Activated naive CD4-positive, alpha-beta T cell (primary cell): ENCODE measurements at places on chromosomes 2 and 18.

GRCh38 chr18:55695091-55695490 lies 107.1 kb upstream of the TCF4 start:
- DNase-seq: no peak

GRCh38 chr2:13106302-13106701 lies 389.6 kb downstream of the TRIB2 start:
- DNase-seq: no peak

DNA sequence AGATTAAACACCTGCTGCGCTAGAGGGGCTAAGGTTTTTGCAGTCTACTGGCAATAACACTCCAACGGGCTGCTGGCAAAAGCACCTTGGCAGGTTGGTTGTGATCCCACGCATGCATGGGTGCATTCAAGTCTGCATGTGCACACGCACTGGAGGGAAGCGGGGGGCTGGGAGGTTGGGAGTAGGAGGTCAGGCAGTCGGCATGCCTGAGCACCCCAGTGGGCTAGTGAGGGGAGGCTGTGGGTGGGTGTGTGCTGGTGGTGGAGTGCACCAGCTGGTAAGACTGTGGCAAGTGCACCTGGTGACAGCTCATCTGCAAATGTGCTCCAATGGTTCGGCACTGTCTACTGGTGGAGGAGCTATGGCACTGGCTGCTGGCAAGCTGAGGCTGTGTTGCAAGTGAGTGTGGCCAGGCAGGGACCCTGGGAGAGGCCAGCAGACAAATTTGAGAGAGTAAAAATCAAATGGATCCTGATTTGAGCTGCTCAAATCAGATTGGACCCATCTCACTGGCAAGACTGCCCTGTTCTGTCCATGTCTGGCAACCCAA lies 460.6 kb upstream of the DSEL start:
- no peak for DNase-seq

DNA sequence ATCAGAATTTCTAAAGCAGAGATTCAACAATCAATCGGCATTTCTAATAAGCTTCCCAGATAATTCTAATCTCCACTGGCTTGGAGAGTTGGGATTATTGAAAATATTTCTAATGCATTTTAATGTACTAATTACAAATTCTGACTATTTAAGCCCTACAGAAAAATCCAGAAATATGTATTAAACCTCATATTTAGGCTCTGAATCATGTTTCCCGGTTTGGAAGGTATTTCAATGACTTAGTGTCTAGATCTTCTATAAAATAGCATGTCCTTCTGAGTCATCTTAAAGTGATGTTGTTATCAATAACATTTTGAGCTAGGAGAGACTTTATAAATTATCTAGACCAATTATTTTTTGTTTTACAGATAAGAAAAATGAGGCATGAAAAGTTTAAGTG lies 258.8 kb upstream of the NRXN1 start:
- no peak for DNase-seq

GRCh38 chr18:31648966-31649429 lies 35.4 kb downstream of the B4GALT6 start:
- no peak for DNase-seq

DNA sequence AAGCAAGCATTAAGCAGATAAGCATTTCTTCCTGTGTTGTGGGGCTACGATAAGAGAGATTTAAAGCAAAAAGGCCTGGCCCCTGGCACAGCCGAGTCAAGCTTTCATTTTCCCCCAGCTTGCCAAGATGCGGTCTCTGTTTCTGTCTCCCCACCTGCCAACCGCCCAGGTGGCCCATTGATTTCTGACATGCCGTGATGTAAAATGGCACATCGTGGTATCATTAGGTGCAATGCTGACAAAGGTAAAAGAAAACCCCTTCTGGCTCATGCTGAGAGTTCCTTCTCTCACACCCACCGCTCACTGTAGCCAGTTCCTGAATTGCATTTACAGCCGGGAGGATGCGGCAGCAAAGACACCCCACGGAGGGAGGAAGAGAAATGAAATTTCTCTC lies 62.8 kb downstream of the BOD1L2 start:
- no peak for DNase-seq

- no peak for DNase-seq
Observed at GRCh38 chr2:23354554-23354953, 30.4 kb upstream of the KLHL29 start.

DNA sequence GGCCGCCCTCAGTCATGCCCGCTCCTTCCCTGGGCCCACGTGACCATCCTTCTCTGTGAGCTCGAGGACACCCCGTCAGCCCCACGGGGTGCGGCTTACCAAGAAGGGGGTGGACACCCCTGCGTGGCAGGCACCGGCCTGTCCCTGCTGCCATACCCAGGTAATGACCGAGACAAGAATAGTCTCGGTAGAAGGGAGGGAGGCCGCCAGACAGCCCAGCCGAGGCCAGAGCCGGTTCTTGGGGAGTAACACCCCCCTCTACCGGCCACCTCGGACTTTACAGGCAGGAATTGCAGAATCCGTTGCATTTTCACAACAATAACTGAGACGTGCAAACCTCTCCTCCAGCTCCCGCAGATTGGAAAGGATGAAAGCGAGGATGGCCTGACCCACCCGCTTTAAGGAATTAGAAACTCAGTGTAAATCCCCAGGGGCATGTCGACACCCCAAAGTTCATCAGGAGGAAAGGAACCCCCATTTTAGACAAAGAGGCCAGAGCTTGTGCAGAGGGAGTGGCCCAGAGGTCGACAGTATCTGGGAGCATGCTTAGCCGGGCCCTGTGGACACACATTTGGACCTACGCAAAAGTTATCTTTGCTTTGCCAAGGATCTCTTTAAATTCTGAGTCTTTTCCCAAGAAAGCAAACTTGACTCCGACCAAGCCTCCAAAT lies 60.1 kb upstream of the GLI2 start:
- peak; percentile 28 for DNase-seq

DNA sequence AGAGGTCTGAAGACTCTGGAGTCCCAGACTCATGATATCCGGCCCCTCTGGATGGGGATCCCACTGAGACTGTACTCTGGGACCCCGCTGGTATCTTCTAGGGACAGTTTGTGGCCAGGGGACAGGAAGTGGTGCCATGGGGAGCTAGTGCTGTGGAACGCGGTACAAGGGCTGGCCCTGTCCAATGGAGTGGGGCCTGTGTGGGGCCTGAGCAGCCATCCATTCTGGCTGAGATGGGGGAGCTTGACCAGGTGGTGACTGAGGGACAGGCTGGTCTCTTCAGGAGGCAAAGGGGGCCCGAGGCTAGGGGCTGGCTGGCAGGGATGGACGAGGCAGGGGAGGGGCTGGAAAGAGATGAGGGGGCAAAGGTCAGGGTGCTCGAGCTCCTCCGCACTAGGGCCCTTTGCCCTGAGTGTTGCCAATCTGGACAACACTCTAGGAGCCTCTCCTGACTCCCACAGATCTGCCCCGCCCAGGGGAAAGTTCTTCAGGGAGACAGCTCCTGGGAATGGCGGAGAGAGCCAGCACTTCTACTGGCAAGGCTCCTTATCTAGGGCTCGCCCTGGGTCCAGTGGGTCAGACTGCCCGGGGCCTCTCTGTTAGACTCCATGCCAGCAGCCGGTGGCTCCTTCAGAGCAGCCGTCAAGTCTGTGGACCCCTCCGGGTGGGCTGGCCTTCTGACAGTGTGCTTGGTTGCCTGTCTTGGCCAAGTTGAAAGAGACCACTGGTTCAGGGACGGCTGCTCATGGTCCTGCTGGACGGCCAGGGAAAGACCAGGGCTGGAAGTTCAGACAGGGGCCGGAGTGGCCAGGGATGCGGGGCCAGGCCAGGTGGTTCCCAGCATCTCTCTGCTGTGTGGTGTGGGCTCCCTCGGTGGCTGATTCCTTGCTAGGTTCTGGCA lies 12.3 kb downstream of the MALL start:
- DNase-seq: no peak

DNA sequence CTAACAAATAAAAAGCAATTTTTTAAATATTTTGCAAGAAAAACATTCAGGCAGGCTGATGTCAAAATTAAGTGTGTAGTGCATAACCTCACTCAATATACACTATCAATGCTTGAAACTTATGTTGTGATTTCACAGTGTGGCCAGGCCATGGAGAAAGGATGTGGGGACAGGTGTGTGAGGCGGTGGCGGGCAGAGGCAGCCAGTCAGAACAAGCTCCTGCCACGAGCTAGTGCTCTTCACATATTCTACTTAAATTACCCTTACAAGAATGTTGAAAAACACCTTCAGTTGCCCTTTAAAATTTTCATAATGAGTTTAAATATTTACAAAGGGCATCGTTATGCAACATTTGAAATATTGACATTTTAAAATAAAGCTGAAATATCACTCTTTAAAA lies 43.2 kb downstream of the CYB5A start:
- DNase-seq: no peak

GRCh38 chr18:35732636-35733035 lies 151.1 kb downstream of the GALNT1 start:
- DNase-seq: no peak

DNA sequence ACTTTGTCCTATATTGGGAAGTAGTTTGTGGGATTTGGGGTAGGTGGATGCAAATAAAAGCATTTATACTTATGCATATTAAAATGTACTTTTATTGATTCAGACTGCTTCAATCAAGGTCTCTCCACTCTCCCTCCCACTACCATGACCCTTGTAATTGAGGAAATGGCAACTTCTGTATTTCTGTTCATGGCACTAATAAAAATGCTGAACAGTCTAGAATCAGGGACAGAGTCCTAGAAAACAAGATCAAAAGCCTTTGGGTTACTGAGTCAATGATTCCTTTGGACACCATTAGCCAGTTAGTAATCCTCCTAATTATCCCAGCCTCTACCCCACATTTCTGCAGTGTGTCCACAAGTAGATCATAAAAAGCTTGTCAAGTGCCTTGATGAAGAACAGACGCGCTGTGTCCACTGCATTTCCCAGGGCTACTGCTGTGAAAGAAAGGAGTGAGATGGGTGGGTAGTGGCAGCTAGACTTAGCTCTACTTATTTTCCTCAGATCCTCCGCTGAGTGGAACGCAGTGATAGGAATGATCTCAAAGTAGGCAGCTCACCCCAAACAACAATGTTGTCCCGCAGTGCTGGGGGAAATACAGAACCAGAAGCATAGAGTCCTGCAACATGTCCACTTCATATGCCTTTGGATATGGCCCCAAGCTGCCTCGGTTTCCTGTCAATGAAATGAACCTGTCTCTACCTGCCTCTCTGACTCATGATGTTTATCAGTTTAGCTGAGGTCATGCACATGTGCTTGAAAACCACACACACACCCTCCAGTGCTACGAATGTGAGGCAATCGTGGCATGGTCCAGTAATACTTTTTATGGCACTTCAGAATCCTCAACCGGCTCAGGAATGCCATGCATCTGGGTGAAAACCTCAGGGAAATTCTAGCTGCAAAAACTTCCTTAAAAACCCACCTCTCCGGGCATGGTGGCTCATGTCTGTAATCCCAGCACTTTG lies 115.5 kb downstream of the COL6A3 start:
- DNase-seq: no peak

GRCh38 chr18:59633961-59634485 lies 63.2 kb downstream of the CCBE1 start:
- no peak for DNase-seq

DNA sequence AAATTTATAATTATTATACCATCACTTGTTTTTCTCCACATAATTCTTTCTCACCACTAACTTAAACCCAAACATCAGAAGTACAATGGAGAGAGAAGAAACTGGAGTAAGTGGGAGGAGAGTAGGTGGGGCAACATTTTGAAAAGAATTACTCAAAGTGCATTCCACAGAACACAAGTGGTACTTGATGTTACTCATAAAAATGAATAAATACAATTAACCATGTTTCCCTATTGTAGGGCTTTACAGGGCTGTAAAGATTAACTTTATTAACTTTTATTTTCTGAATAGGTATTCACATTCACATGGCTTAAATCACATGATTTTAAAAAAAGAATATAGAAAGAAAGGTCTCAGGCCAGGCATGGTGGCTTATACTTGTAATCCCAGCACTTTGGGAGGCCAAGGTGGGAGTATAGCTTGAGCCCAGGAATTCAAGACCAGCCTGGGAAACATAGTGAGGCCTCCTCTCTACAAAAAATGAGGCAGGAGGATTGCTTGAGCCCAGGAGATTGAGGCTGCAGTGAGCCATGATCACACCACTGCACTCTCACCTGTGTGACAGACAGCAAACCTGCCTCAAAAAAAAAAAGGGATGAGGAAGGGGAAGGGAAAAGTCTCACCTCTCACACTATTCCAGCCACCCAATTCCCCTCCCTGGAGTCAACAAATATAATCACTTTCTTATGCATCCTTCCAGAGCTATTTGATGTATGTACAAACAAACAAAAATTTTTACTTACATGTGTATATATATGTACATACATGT lies 47.1 kb downstream of the KCNG3 start:
- DNase-seq: no peak

GRCh38 chr2:149175956-149176355 lies 137.5 kb downstream of the LYPD6B start:
- DNase-seq: no peak

DNA sequence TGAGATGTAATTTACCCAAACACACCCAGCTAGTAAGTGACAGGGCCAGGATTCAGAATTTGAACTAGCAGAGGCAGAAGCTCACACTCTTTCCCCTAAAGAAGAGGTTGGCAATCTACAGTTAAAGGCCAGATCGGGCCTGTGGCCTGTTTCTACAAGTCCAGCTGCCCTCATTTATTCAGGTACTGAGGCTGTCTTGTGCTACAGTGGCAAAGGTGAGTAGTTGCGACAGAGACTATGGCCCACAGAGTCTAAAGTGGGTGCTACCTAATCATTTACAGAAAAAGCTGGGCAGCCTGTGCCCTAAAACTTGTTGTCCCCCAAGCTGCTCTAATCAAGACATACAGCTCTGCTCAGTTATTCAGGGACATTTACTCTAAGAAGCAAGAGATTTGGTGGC lies 86.8 kb downstream of the RTN4 start:
- no peak for DNase-seq

- no peak for DNase-seq
Observed at GRCh38 chr18:76260941-76261472, 234.0 kb downstream of the ZNF516 start.
